Activated CD4-positive, alpha-beta T cell treated with anti-CD3 and anti-CD28 coated beads for 4 hours (primary cell): ENCODE measurements at places on chromosomes 12 and 14.

GRCh38 chr14:22768947-22769346, 2.5 kb downstream of the OXA1L start:
- DNase-seq, result no peak

DNA sequence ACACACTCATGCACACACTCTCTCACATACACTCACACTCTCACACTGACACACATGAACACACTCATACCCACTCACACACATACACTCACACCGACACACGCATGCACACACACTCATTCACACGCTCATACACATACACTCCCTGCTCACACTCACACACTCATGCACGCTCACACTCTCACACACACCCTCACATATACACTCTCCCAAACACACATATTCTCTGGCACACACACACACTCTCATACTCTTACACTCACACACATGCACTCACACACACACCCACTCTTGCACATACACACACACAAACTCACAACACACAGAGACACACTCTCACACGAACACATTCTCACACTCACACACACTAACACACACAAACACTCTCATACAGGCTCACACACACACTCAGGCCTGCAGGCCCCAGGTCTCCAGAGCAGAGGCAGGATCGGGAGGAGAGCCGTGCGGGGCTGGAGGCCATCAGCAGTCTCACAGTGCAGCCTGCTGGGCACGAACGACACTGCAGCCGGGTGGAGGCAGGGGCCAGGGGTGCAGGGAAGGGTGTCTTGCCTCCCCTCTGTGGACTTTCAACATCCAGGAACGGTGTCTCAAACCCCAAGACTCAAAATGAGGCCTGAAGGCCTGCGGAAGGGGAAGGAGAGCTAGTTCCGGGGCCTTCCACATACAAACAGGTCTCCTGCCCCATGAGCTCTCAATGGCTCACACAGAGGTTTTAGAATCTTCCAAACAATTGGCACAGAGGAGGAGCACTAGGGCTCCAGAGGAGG, 148.7 kb downstream of the ANO2 start:
- DNase-seq, result no peak

- no peak for DNase-seq
Measured at GRCh38 chr12:111249757-111250156, 119.1 kb downstream of the PHETA1 start.

GRCh38 chr14:23101213-23101970, 3.4 kb downstream of the CIROP start:
- no peak for DNase-seq

GRCh38 chr12:129230995-129231394, 377.7 kb downstream of the GLT1D1 start:
- DNase-seq, result no peak

GRCh38 chr12:124573839-124574786, 6.7 kb upstream of the NCOR2 start:
- no peak for DNase-seq

GRCh38 chr12:99670635-99671034, 23.1 kb downstream of the GARIN6 start:
- DNase-seq, result no peak

GRCh38 chr12:41466802-41467201, 278.7 kb downstream of the PDZRN4 start:
- DNase-seq, result no peak

GRCh38 chr14:54322246-54322645, 74.6 kb upstream of the CDKN3 start:
- no peak for DNase-seq

- no peak for DNase-seq
Measured at GRCh38 chr12:18752947-18753346, 15.0 kb downstream of the CAPZA3 start.

GRCh38 chr14:102778338-102779083, 1.3 kb downstream of the TRAF3 start:
- peak; percentile 21 for DNase-seq

GRCh38 chr12:51118706-51119105, 35.3 kb upstream of the CSRNP2 start:
- DNase-seq, result no peak

DNA sequence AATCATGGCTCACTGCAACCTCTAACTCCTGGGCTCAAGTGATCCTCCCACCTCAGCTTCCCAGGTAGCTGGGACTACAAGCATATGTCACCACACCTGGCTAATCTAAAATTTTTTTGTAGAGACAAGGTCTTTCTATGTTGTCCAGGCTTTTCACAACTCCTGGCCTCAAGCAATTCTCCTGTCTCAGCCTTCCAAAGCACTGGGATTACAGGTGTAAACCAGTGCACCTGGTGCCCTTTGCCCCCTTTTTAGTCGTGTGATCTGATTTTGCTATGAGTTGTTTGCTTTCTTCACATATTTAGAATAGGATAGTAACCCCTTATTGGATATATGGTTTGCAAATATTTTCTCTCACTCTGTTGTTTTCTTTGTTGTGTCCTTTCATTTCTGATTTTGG, 1.7 kb upstream of the RAD52 start:
- DNase-seq, result no peak

DNA sequence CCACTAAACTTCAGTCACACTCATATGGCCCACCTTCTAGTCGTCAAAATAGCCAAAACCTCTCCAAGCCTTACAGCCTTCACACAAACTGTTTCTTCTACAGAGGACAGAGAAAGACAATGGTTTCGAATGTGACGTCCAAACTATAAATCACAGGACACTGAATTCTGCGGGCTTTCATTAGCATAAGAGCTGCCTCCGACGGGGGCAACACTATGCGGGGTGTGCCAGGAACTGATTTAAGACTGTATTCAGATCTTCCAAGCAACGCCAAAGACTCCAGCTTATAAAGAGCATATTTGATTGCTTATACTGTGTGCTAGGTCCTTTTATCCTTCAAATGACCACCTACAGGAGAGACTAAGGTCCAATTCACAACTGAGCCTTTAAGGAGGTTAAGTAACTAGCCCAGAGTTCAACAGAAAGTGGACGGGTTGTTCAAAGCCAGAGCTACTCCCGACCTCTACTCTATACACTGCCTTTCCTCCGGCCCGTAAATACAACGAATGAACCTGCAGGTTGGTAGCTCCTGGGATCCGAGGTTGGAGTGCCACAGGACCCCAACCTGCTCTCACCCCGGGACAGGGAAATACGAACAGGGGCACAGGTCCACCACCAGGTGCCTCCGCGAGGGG, 575 bp downstream of the L2HGDH start:
- DNase-seq, result no peak

- no peak for DNase-seq
Measured at GRCh38 chr12:125454291-125454690, 389.1 kb downstream of the AACS start.

GRCh38 chr14:96091941-96092411, 52.8 kb downstream of the C14orf132 start:
- no peak for DNase-seq

DNA sequence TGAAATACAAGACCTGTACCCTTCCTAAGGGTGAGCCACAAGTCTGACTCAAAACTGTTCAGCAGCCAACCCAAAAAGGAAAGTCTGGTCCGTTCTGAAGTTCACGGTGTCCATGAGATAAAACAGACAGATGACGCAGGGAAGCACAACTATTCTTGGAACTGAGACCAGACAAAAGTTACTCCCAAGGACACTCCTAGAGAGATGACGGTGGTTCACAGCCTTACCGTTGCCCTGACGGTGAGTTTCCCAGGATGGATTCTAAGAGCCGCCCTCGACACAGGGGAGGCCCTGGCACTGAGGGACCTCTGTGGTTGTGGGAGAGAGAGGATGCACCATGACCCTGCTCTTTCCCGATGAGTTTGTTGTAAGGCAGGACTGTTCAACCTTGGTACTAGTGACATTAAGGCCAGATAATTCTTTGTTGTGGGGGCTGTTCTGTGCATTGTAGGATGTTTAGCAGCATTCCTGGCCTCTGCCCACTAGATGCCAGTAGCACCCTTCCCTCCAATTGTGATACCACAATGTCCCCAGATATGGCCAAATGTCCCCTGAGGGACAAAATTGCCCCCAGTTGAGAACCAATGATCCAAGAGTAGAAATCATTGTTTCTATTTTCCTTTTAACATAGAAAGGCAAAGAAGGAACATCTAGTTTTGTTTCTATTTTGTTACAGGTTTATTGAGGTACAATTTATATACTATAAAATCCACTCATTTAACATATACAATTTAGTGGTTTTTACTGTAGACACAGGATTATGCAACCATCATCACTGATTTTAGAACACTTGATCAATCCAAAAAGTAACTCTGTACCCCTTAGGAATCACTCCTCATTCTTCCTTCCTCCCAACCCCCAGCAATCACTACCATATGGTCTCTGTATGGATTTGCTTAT, 23.0 kb downstream of the OR10P1 start:
- DNase-seq, result no peak

GRCh38 chr12:74129702-74130101, 407.9 kb upstream of the ATXN7L3B start:
- no peak for DNase-seq

DNA sequence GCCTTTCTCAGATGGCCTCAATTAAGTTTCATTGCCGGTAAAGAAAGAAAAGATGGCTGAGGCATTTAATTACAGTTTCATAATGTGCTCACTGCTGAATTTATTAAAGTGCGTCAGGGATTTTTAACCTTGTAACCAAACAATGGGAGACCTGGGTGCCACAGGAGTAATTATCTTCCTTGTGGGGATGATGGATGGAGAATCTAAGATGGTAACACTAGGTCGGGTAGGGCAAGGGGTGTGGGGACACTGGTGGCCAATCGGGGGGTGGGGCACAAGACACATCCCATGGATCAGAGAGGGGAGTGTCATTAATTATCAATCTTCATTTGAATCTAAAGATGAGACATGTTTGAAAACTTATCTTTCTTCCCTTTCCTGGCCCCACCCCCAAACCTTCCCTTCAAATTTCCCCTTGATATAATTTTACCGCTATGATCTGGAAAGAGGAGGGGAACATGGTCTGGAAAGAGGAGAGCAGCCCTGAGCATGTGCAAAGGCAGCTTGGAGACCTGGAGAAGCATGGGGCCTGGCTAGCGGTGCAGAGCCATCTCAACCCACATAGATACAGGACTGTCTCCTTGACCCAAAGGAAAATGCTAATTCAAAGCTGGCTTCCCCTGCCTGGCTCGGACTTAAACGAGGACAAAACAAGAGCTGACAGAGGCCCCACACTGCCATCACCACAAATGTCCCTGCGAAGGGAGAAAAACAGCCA, 231.3 kb upstream of the NOS1 start:
- DNase-seq, result no peak

DNA sequence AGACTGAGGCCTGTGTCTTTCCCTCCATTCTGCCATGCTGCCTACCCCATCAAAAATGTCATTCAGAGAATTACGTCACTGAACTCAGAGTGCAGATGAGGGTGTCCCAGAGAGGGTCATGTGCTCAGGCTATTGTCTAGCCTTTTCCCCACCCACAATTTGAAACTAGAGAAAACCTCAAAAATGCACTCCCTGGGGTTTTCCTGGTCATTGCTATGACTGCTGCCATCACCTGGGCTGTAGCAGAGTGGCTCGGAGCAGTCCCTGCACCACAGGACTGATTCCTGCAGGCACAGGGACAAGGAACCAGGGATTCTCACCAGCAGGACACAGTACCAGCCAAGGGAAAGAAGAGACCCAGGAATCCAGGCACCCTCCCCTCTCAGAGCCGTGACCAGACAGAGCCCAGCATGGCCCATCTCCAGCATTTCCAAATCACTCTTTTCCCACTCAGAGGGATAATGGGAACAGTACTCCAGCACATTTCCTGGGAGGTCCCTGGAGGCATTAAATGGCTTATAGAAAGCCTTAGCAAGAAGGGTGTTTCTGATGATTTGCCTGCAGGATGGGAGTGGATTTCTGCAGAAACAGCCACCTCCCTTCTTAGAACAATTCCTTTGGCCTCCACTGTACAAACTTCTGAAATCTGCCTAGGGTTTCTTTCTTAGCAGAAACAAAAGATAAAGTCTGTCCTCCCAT, 45.9 kb downstream of the VWF start:
- DNase-seq, result no peak

DNA sequence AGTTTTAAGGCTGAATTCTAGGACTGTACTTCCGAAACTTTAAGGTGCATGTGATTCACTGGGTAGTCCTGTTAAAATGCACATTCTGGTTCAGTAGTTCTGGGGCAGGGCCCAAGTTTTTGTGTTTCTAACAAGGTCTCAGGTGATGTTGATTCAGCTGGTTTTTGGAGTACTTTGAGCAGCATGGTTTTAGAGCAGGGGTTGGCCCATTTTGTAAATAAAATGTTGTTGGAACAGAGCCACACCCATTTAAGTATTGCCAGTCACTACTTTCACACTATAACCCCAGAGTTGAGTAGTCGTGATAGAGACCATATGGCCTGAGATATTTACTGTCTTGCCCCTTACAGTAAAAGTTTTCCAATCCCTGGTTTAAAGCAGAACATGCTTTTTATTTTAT, 111.3 kb downstream of the SYNE2 start:
- no peak for DNase-seq

GRCh38 chr12:75020068-75020557, 189.5 kb downstream of the KCNC2 start:
- DNase-seq, result no peak

DNA sequence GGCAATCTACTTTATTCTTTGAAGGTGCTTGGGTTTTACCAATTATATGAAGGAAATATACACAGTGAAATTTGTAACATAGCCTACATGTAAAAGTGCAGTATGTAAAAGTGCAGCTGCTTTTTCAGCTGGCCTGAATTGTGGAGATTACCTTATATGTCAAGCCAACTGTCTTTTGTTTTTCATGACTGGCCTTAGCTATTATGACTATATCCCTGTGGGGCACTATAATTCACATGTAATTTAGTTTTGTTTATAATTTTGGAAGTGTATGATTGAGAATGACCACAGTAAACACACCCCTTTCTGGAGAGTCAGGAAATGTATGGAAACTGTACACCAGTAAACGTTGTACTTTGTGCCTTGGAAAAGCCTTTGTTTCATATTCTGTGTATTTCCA, 435.0 kb upstream of the STXBP6 start:
- no peak for DNase-seq

DNA sequence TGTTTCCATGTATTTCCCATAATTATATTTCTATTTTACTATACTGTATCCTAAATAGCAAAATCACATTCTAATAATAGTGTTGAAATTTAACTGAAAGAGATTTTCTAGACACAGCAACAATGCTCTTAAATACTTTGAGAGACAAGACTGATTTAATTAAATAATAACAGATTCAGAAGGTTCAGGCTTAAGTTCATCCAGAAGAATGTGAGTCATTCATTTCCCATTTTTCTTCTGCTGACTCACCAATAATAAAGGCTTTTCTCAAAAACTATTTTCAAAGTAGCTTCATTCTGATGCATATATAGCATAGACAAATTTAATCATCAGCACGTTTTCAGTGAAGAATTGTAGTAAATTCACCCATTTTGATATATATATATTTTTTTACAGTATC, 481.4 kb downstream of the MDGA2 start:
- no peak for DNase-seq
